Cardiac septum (tissue), 1 donor: ENCODE measurements at places on chromosomes 4 and X. TPM values are rescaled to one million over a fixed set of nuclear protein-coding genes. Genes with fewer than 3 reads are reported as not detected.

Gene TEC
- 3.1 TPM for total RNA-seq

Gene EPGN
- not detected for total RNA-seq

Gene NDST4
- total RNA-seq, result not detected

Gene DRD5
- total RNA-seq, result not detected

Gene TRAPPC11
- 21.3 TPM for total RNA-seq

Gene GJB1
- total RNA-seq, result not detected

Gene YTHDC1
- total RNA-seq, result 56.5 TPM

Gene RBM46
- 0.13 TPM for total RNA-seq

Gene ANOS1
- total RNA-seq, result 4.2 TPM
